ENCODE measurements at places on chromosomes 12 and 14.

GRCh38 chr12:51118706-51119105 lies 35.3 kb upstream of the CSRNP2 start:
- no peak for DNase-seq

- no peak for DNase-seq
Measured at GRCh38 chr12:130768120-130768519, 52.0 kb upstream of the RIMBP2 start.

DNA sequence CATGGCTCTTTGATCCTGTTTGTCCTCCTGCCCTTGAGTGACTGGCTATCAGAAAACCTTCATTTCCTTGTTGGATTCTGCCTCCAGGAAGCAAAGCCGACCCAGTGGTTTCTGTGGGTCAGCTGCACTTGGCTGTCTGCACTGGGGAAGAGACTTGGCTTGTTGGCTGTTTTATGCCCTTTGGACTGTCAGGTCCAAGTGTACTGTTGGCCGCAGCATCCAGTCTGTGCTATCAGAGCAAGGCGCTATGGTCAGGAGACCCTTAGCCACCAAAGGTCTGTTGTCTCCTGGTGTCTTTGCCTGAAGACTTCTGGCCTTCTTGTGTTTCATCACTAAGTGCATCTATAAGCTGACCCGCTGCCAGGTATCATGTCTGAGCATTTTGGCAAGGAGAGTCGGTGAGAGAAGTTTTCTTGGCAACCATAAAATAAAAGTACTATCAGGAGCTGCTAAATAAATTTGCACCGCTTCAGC lies 177.4 kb upstream of the HIF1A start:
- DNase-seq, result no peak

DNA sequence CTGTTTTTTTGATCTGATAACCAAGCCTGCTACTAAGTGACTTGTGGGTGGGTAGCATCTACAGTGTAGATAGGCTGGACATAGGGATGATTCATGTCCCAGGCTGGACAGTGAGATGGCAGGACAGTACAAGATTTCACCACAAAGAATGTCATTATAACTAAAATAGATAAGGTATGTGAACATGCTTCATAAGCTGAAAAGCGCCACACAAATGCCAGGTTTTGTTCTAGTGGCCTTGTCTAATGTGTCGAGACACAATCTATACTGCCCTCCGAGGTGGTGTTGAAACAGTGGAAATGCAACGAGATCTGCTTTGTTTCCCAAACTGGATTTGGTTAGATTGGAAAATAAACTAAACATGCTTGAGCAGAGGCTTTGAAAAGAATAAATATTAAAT lies 4.4 kb downstream of the LGALS3 start:
- DNase-seq, result no peak

- no peak for DNase-seq
Measured at GRCh38 chr12:71840231-71840847, 780 bp downstream of the TBC1D15 start.

DNA sequence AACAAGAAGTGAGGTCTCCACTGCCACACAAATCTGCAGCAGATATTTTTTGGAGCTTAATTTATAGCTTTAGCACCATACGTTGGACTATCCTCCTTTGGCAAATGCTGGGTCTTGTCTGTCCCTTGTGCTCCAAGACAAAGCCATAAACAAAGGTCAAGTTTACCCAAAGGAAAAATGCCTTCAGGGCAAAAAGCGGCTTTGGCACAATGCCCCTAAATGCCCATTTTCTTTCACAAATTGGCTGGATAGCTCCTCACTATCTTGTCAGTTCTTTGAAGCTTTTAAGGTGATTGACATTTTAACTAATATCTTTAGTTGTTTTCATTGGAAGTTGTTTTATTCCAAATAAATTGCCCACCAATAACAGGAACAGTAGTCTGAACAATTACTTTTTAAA lies 59.6 kb downstream of the EML5 start:
- DNase-seq, result no peak

- no peak for DNase-seq
Measured at GRCh38 chr12:122960193-122960569, 6.1 kb downstream of the ABCB9 start.

DNA sequence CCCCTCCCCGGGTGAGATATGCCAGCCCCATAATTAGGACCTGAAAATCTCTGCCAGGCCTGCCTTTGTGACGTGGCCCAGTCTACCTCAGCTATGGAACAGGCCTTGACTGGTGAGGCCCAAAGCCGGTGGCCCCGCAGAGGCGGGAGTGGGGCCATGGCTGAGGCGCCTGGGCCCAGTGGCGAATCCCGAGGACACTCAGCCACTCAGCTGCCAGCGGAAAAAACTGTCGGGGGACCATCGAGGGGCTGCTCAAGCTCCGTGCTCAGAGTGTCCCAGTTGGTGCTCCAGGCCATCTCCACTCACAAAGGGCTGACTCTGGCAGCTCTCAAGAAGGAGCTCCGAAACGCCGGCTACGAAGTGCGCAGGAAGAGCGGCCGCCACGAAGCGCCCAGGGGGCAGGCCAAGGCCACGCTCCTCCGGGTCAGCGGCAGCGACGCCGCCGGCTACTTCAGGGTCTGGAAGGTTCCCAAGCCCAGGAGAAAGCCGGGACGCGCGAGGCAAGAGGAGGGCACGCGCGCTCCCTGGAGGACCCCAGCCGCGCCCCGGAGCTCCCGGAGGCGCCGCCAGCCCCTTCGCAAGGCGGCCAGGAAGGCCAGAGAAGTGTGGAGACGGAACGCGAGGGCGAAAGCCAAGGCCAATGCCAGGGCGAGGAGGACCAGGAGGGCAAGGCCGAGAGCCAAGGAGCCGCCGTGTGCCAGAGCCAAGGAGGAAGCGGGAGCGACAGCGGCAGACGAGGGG lies 21.4 kb downstream of the ZNF641 start:
- DNase-seq, result no peak

DNA sequence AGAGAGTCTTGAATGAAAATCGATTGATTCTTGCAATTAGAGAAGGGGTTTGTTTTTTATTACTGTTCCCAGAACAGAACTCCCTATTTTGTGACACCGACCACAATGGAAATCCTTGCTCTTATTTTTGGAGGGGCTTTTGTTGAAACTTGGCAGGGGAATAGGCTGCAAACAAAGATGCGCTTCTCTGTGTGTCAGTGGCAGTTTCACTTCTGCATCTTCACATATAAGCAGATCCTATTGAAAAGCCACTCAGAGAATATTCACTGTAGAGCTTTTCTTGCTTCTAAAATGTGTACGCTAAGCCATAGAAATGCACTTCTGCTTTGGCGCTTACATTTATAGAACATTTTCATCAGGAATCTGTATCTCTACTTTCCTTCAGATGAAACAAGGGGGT lies 1822.4 kb upstream of the SEL1L start:
- no peak for DNase-seq

DNA sequence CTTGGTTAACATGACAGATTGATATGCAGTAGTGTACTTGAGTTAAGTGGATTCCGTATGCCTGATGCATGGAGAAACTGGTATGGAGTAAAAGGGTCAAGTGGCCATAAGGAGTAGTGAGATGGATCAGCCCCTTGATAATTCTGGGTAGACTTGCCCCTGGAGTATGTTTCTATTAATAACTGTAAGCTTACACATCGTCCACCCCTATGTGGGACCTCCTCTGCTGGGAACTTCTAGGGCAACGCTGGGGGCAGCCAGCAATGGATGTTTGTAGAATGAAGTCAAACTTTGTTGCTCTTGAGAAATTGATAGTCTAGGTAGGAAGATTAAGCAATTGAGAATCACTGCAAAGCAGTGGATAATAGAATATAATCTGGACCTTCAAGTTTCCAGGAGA lies 3.5 kb downstream of the C12orf75 start:
- DNase-seq, result no peak

DNA sequence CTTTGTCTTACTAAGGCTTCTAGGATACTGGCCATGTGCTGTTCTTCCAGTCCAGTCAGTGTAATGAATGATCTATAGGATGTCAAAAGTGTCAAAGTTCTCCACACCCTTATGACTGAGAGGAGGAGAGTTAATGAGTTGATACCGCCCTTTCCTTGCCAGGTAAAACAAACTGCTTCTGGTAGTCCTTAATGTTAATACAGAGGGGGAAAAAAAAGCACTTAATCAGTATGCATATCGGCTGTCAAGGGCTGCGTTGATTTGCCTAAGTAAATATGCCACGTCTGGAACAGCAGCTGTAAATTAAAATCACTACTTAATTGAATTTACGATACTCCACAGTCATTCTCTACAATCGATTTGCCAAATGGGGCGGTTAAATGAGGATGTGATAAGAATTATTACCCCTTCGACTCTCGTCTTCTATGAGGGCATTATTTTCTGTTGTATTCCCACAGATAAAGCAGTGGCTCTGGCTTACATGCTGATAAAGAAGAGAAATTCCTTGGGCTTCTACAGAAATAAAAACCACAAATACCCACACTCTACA lies 416.0 kb downstream of the KCNH5 start:
- no peak for DNase-seq

- no peak for DNase-seq
Measured at GRCh38 chr12:7991535-7991934, 41.0 kb upstream of the FOXJ2 start.

DNA sequence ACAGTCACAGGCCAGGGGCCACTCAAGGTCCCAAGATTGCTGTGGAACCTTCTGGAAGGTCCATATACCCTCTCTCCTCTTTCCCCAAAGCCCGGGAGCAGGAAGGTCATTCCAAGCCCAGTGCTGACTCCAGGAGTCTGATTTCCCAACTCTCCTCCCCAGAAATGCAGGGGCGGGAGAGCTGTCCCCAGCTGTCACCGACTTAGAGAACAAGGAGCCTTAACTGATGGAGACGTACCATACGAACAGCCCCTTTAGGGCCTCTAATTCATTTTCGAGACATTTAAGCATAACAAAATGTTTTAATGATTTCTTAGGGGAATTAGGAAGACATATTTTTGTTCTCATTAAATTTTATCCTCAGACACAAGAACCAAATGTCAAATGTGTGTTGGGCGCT lies 99.2 kb downstream of the PHETA1 start:
- DNase-seq, result no peak

- no peak for DNase-seq
Measured at GRCh38 chr14:52703225-52703624, 3.8 kb upstream of the PSMC6 start.

- DNase-seq, result no peak
Measured at GRCh38 chr12:107684990-107685359, 624 bp upstream of the PWP1 start.

DNA sequence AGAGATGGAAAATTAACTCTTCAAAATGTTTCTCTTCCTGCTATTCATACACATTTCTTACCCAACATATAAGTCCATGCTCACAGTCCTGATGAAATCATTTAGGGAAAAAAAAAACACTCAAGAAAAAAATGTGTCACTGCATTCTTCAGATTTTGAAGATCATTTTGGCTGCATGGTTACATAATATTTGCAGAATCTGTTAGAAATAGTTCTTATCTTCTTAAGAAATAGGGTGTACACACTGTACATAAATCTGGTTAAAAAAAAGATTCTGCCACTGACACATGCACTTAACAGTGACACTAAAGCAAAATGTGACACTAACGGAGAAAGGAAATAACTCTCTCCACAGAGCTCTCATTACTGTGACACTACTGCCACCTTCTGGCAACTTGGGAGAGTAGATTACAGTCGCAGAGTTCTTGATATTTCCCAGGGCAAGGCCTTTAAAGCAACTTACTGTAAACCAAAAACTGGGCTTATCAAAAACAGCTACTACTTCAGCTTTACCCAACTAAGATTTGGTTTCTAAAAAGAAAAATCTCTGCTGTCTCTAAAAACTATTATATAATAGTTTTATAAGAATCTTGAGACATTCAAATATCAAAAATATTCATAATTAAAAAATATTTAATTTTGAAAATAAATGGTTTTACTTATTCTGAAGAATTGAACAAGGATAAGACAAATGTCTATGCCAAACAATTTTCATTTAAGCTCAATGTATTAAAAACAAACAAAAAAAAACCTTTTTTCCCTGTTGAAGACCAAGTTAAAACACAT lies 65.0 kb downstream of the SETD3 start:
- no peak for DNase-seq

DNA sequence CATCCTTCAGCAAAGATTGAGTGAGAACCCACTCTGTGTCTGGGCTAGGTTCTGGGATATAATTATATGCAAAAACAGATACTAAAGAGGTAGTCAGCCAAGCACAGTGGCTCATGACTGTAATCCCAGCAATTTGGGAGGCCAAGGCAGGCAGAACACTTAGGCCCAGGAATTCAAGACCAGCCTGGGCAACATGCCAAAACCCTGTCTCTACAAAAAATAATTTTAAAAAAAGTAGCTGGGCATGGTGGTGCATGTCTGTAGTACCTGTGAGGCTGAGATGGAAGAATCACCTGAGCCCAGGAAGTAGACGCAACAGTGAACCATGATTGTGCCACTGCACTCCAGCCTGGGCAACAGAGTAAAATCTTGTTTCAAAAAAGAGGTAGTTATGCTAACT lies 237.5 kb upstream of the HMGA2 start:
- no peak for DNase-seq

DNA sequence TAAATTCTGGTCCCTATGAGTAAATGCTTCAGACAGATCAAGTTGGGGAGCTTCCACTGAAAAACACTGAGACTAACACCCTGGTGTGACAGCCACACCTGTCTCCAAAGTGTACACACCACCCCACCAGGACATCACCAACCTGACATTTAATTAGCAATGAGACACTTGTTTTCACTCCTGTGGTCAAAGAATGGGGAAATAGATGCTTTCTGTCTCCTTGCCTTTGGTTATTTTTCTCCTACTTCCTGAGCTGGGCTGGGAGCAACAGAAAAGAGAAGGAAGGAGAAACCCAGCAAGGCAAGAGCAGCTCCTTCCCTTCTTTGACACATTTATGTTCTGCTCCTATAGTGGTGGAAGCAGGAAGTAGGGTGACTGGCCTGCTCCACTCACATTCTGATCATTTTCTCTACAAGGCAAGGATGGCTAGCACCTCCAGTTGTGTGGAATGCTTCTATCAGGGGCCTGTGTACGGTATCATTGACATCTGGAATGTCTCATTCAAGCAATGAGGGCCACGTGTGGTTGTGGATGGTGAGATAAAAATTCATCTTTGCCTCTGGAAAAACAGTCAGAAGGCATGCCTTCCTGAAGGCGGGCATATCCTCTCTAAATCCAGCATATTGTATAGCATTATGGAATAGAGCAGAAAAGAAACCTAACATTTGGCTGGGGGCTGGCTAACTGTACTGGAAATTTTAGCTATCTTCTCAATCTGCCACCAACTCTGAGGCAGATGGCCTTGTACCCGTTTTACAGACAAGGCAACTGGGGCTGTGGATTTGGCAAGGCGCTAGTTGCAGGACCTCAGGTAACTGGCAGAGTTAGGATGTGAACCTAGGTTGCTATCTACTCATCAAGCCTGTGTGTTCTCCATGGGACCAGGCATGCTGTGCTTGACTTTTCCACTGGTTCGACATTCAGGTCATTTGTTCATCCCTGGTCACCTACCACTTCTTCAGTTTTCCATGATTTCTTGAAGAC lies 24.8 kb upstream of the LGALS3 start:
- DNase-seq, result no peak

DNA sequence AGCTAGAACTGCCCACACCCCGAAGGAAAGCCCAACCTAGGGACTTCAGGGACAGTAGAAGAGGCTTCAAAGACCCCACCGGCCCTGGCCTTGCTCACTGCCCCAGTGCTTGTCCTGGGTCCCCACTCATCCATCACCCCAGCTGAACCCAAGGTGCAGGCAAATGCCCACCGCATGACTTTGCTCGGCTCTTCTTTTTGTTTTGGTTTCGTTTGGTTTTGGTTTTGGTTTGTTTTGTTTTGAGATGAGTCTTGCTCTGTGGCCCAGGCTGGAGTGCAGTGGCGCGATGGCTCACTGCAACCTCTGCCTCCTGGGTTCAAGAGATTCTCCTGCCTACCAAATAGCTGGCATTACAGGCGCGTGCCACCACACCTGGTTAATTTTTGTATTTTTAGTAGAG lies 9.0 kb downstream of the CCDC85C start:
- no peak for DNase-seq

GRCh38 chr14:59308673-59309072 lies 120.2 kb downstream of the DAAM1 start:
- no peak for DNase-seq

Measured in stimulated activated CD4-positive, alpha-beta T cell treated with anti-CD3 and anti-CD28 coated beads, Interleukin-15, amount 100 ng/mL, for 1 hour (primary cell).